ENCODE measurements at places on chromosomes 2 and 18.
A peak's percentile ranks its signal among the peaks of the same experiment; 100 is the strongest.

DNA sequence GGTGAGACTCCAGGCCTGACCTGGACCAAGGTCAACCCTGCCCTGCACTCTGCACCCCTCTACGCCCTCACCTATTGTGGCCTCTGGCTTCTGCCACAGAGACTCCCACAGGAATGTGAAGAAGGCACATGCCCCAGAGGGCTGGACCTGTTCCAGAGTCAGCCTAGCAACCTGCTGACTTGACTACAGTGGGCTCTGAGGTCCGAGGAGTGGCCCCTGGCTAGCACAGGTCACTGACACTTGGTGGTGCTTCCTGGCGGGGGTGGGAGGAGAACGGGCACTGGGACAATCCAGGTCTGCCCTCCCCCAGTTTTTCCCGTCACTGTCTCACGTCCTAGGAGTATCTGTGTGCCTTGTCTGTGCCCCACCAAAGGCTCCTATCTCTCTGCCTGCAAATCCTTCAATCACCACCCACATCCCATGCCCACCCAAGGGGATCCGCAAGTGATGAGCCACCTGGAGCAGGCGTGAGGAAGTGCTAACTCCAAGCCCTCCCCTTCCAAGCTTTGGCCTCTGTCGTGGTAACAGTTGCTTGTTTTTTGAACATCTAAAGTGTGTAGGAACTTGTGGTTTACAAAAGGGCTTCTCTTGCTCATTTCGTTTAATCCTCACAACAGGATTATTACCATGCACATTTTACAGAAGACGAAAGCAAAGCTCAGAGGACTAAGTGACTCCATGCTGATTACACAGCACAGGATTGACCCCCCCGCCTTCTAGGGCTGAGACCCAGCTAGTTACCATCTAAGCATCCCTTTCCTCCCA is 86.2 kb downstream of the MCFD2 start:
- DNase-seq: no peak

GRCh38 chr18:9944805-9945204 is 31.0 kb downstream of the VAPA start:
- no peak for DNase-seq

GRCh38 chr2:166831930-166832329 is 56.4 kb upstream of the XIRP2 start:
- no peak for DNase-seq

DNA sequence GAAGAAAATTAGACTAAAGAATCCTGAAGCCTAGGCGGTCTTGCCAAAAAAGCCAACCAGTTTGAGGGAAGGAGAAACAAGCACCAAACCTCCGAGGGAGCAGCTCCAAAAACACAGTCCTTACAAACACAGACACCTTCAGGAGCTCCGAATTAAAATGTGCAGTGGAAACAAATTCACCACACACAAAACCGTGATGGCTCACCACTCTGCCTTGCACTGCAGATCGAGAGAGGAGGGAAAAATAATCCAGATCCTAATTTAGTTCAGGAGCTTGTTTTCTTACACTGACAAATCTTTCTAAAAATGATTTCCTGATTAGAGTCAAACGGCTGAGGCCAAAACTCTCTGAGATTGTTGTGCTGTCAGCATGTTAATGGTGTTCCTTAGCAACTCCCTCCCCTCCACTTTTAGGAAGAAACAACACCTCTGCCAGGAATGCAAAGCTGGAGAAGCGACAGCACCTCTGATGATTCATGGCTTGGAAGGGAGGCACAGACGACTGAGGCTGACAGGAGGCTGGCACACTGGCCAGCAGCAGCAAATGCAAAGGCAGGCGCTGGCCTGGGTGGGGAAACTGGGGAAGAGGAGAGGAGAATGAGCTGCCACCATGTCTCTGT is 249.4 kb upstream of the KLHL29 start:
- no peak for DNase-seq

DNA sequence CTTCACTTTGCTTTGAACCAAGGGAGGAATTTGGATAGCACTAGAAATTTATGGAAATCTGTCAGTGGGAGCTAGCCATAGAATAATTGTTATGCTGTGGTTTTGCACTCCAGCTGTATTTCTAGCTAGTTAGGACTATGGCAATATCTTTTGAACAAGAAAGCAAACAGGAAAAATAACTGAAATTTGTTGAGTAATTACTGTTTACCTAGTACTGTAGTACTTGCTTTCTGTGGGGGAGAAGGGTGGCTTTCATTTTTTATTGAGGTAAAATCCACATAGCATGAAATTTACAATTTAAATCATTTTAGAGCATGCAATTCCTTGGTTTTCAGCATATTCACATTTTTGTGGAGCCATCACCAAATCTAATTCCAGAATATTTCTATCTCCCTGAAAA is 28.4 kb downstream of the MBD5 start:
- no peak for DNase-seq

GRCh38 chr2:121579309-121579708 is 48.6 kb downstream of the RNU4ATAC start:
- no peak for DNase-seq

DNA sequence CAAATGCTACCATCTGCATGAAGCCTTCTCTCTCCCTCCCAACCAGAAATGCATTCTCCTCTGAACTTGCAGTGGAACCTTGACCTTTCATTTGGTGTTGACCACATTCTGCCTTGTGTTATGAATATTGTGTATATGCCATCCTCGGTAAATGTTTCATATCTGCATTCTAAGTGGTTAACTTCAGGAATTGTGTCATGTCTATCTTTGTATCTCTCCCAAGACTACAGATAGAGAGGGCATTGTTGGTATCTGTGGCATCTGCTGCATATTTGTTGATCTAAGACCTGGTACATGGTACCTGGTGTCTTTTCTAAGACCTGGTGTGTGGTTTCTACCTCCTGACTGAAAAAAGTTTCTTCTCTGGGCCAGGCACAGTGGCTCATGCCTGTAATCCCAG is 34.0 kb downstream of the CASP10 start:
- no peak for DNase-seq

- no peak for DNase-seq
These were observed 21.2 kb upstream of the IL1A start for GRCh38 chr2:112805542-112805941.

DNA sequence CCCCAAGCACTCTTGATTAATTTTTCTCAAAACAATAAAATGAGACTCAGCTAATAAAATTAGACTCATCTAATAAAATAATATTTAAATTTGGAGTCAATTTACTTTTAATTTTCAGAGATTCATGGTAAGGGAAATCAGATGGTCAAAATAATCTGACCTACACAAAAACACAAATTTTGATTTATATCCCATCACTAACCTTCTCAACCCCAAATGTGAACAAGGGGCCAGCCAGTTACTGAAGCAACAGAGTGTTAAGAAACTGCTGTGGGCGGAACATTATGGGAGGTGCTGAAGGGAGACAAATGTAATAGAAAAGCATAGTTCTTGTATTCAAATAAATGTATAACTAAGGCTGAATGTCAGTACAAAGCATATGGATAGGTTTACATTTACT is 28.5 kb upstream of the PPP3R1 start:
- no peak for DNase-seq

GRCh38 chr18:25350489-25351251 is 1.3 kb downstream of the ZNF521 start:
- DNase-seq: no peak

DNA sequence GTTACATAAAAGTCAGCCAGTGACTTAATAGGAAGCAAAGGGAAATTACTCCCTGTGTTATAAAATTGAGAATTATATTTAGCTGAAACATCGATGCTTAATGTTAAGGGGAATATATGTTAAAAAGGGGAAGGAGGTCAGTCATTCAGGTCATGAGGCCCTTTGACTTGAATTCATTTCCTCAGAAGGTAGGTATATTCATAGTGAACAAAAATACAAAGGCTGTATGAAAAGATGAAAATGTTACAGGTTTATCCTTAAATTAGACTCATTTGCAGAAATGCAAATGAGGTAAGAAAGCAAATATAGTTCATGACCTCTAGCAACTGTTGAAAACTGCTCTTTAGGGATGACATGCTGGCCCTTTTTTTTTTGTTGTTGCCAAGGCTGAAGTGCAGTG is 20.8 kb downstream of the MSH6 start:
- no peak for DNase-seq

DNA sequence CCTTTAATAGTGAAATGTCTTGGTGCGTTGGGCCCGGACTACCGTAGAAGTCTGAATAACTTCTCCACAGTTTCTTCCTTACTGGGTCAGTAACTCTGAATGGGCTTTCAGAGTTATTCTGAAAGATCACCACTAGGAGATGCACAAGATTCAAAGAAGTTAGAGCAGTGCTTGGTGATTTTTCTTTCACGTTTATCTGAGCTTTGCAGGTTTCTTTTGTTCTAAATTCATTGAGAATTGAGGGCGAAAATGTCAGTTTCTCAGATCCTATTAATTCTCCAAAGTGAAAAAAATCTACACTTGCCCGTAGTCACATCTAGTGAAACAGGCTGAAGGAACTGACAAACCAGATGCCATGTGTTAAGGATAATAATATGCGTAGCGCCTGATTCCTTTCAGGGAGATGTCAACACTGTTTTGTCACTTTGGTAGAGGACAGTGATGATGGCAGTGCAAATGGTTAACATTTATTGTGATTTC is 70.1 kb downstream of the QPCT start:
- peak; percentile 59 for DNase-seq

DNA sequence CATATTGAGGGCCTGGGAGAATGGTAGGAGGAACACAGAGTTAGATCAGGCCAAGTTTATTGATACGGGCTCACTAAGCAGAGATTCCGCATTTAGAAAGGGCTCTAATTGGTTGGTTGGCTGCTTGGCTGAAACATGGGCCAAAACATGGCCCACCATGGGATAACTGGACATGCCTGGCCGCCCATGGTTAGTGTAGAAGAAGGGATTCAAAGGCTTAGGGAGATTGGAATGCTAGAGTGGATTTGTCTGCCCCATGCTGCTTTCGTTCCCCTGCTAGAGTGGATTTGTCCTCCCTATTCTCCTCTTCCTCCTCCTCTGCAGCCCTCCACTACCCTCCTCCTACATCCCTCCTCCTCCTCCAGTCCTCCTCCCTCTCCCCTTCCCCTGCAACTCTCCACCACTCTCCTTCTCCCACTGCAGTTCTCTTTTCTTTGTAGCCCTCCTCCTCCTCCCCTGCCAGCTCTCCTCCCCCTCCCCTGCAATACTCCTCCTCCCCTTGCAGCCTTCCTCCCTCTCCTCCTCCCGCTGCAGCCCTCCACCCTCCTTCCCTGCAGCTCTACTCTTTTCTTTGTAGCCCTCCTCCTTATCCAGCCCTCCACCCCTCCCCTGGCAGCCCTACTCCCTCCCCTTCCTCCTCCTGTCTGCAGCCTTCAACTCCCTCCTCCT is 17.2 kb downstream of the BOK start:
- DNase-seq: no peak

GRCh38 chr2:140600116-140600515 is 1530.7 kb downstream of the LRP1B start:
- DNase-seq: no peak

DNA sequence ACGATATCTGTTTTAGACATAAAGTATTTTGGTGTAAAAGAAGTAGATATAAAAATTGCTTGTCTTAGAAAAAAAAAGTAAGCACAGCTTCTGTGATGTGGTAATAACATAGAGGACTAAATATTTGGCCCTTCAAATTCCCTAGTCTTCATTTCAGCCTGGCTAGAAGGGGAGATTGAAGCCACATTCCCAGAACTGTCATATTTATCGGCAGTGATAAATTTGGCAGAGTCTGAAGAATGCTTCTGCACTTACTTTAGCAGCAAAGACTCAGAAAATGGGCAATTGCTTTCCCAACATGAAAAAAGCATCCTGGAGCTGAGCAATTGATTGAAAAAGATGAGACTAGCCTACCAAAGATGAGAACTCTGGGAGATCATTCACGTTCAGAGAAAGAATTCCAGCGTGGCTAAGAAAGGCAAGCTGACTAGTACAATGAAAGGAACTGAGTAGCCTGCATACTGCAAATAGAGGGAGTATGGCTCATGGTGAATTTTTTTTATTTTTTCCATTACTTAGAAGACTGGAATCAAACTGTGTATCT is 278.7 kb upstream of the KLHL29 start:
- DNase-seq: no peak

GRCh38 chr2:168929031-168929430 is 27.9 kb downstream of the G6PC2 start:
- DNase-seq: no peak

GRCh38 chr2:119617455-119617854 is 61.5 kb upstream of the TMEM177 start:
- no peak for DNase-seq

DNA sequence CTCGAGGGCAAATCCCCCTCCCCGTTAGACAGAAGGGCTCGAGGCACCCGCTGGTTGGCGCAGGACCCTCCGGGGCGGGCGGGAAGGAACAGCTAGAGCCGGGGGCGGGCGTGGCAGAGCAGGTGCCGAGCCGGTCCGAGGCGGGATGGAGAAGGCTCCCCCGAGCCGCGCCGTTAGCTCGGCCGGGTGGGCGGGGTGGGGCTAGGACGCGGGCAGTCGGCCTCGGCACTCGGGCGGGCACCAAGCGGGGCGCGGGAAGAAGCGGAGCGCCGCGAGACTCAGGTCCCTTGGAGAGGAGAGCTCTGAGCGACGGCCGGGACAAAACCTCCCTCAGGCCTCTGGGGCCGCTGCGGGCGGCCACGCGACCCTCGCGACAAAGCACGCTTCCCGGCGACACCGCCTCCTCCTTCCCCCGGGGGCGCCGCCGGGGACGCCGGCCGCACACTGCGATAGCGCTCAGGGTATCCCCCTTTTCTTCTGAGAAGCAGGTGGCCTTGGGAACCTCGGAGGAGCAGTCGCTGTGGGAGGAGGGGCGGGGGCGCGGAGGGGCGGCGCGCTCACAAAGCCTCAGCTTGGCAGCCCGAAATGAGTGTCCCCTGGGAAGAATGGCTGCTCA is 721 bp downstream of the FHOD3 start:
- DNase-seq: no peak

GRCh38 chr18:42730272-42730671 is 385.2 kb downstream of the RIT2 start:
- DNase-seq: no peak

GRCh38 chr2:10413991-10414451 is 34.1 kb downstream of the ODC1 start:
- DNase-seq: no peak

DNA sequence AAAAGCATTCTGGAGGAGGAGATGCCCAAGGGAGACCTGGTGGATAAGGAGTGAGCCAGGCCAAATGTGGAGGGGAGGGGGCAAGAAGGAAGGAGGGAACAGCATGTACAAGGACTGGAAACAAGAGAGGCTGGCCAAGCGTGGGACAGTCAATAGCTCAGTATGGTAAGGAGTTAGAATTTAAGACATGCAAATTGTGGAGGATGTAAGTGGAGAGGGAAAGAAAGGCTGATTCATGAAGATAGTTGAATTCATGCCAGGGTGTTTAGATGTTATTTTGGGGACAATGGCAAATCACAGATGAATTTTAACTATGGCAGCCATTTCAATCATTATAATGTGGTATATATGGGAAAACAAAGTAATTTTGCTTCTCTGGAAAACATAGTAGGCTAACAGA is 462.3 kb downstream of the MEIS1 start:
- no peak for DNase-seq

- no peak for DNase-seq
These were observed 31.8 kb upstream of the MEX3C start for GRCh38 chr18:51229328-51229727.

- no peak for DNase-seq
These were observed 497 bp downstream of the CHRND start for GRCh38 chr2:232526372-232526941.
